ENCODE measurements at places on chromosomes 6 and 20.
A peak's percentile ranks its signal among the peaks of the same experiment; 100 is the strongest.

GRCh38 chr20:60529149-60529548 lies 570.9 kb downstream of the CDH26 start:
- H3K27me3 ChIP-seq = no peaks in the 10 kb centered on the region
- no peak overlapping the region for H3K27ac ChIP-seq
- no peak for DNase-seq

DNA sequence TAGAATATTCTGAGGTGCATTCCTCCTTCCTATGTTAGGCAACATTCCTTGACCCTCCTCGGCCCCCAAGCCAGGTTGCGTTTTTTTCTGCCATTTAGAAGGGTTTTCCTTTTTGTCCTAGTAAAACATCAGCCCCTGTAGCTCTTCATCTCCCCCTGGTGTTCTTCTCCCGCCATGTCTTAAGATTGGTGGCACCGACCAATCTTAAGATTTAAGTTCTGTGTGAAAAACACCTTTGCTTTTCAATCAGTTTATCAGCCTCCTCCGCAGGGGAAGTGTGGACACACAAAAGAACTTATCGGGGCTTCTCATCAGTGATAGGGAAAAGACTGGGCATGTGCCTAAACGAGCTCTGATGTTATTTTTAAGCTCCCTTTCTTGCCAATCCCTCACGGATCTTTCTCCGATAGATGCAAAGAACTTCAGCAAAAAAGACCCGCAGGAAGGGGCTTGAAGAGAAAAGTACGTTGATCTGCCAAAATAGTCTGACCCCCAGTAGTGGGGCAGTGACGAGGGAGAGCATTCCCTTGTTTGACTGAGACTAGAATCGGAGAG lies 719 bp upstream of the EDN1 start:
- no peak for DNase-seq
- peaks cover 4% of the 10 kb centered on the region for H3K36me3 ChIP-seq
- peaks cover 19% of the 10 kb centered on the region for H3K27me3 ChIP-seq

GRCh38 chr6:15946701-15947385 lies 182.0 kb upstream of the MYLIP start:
- no peak for DNase-seq
- H3K27me3 ChIP-seq = no peaks in the 10 kb centered on the region
- H3K4me1 ChIP-seq = no peaks in the 10 kb centered on the region
- H3K27ac ChIP-seq = no peak overlapping the region
- no peak overlapping the region for H3K4me3 ChIP-seq

- H3K4me1 ChIP-seq = no peaks in the 10 kb centered on the region
- H3K27ac ChIP-seq = no peak overlapping the region
- no peak overlapping the region for H3K4me3 ChIP-seq
- no peaks in the 10 kb centered on the region for H3K36me3 ChIP-seq
Observed at GRCh38 chr20:57664924-57665588, 44.8 kb downstream of the PMEPA1 start.

DNA sequence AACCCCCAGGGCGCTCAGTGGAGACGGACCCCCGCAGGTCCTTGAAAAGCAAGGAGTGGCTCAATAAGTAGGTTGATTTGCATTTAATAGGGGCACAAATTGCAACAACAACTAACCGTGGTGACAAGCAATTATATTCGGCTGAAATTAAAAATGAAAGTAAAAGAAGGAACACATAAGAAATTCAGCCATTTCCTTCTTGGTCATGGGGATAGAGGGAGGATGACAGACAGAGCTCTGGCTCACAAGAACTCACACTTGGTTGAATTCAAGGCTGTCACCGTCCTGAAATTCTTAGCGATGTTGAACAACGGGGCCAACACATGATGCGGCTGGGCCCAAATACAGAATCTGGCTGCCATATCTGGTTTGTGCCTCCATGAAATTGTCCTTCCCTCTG lies 129.0 kb downstream of the EDN3 start:
- H3K36me3 ChIP-seq = no peaks in the 10 kb centered on the region
- H3K27ac ChIP-seq = no peak overlapping the region
- H3K4me1 ChIP-seq = no peaks in the 10 kb centered on the region

GRCh38 chr20:46298374-46298773 lies 9.9 kb downstream of the CDH22 start:
- H3K27me3 ChIP-seq = peaks cover 92% of the 10 kb centered on the region
- DNase-seq = no peak
- H3K4me1 ChIP-seq = no peaks in the 10 kb centered on the region
- H3K4me3 ChIP-seq = no peak overlapping the region

DNA sequence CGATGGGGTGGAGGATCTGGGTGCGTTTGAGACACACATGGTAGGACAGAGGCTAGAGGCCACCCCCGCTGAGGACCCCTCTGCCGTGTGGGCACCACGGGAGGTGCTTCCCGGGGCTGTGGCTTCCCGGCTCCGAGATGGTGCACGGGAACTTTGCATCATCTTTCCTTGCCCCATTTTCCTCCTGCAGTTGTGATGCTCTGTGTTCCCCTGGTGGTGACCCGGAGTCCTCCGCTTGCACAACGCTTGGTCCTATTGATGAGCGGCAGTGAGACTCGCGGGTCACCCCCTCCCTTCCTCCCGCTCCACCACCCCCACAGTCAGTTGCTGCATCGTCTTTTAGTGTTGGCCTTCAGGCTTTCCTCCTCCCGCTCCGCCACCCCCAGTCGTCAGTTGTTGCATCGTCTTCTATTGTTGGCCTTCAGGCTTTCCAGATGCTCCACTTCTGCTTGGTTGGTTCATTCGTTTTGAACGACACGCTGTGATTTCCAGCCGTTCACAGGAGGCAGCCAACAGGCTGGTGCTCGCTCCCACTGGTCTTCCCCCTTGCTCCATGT lies 37.3 kb downstream of the PYGB start:
- DNase-seq = no peak
- no peaks in the 10 kb centered on the region for H3K4me1 ChIP-seq
- H3K27ac ChIP-seq = no peak overlapping the region
- no peak overlapping the region for H3K4me3 ChIP-seq

- H3K27me3 ChIP-seq = no peaks in the 10 kb centered on the region
- no peaks in the 10 kb centered on the region for H3K36me3 ChIP-seq
- H3K4me1 ChIP-seq = no peaks in the 10 kb centered on the region
- H3K27ac ChIP-seq = no peak overlapping the region
- H3K4me3 ChIP-seq = no peak overlapping the region
Observed at GRCh38 chr6:86964029-86964579, 26.8 kb downstream of the HTR1E start.

GRCh38 chr20:5524896-5525295 lies 208.1 kb upstream of the PROKR2 start:
- H3K36me3 ChIP-seq = no peaks in the 10 kb centered on the region
- H3K4me1 ChIP-seq = peaks cover 3% of the 10 kb centered on the region
- no peaks in the 10 kb centered on the region for H3K27me3 ChIP-seq
- no peak for DNase-seq

- no peaks in the 10 kb centered on the region for H3K27me3 ChIP-seq
- H3K4me3 ChIP-seq = no peak overlapping the region
- H3K36me3 ChIP-seq = peaks cover 91% of the 10 kb centered on the region
- DNase-seq = no peak
- no peaks in the 10 kb centered on the region for H3K4me1 ChIP-seq
Observed at GRCh38 chr6:111013144-111013915, 31.5 kb downstream of the RPF2 start.

DNA sequence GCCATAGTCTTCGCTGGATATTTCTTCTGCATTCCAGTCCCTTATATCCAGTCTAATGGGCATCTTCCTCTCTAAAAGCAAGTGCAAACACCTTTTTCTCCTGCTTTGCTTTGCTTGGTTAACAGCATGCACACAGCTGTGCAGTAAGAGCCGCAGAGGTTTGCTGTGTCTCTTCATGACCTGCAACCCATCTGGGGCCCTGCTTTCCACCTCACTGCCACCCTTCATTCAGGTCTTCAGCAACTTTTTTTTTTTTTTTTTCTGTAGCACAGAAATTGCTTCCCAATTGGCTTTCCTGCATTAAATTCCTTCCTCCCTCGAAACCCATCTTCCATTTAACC lies 14.4 kb downstream of the NEDD9 start:
- H3K4me3 ChIP-seq = no peak overlapping the region
- peak overlapping the region; percentile 72 for H3K27ac ChIP-seq
- DNase-seq = no peak
- no peaks in the 10 kb centered on the region for H3K27me3 ChIP-seq

DNA sequence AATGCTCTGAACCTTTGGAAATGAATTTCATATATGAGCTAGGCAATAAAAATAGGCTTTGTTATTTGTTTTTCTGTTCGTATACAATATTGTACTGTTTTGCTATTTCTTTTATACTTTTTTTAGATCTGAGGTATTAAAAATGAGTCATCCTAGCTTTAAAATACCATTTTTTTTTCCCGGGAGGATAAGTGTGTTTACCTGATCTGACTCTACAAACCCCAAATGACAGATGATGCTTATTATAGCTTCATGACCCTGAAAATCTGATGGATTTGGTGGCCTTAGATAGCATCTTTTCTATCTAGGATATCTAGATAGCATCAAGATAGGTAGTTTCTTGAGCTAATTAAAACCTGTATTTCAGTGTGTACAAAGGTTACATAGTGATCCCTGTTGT lies 206.4 kb downstream of the DTNBP1 start:
- H3K4me1 ChIP-seq = peaks cover 94% of the 10 kb centered on the region
- DNase-seq = no peak
- H3K27ac ChIP-seq = no peak overlapping the region
- H3K4me3 ChIP-seq = no peak overlapping the region
- H3K36me3 ChIP-seq = peaks cover 23% of the 10 kb centered on the region

- no peak overlapping the region for H3K27ac ChIP-seq
- H3K27me3 ChIP-seq = no peaks in the 10 kb centered on the region
- no peak for DNase-seq
- H3K4me1 ChIP-seq = peaks cover 17% of the 10 kb centered on the region
- no peaks in the 10 kb centered on the region for H3K36me3 ChIP-seq
Observed at GRCh38 chr6:4935975-4936680, 67.7 kb downstream of the RPP40 start.

- no peak for DNase-seq
- H3K27me3 ChIP-seq = no peaks in the 10 kb centered on the region
- peak overlapping the region; percentile 6 for H3K27ac ChIP-seq
- H3K36me3 ChIP-seq = peaks cover 88% of the 10 kb centered on the region
- H3K4me3 ChIP-seq = no peak overlapping the region
- H3K4me1 ChIP-seq = no peaks in the 10 kb centered on the region
Observed at GRCh38 chr20:37309936-37310590, 20.6 kb downstream of the MANBAL start.

GRCh38 chr6:121998631-121999030 lies 400.8 kb upstream of the HSF2 start:
- no peaks in the 10 kb centered on the region for H3K36me3 ChIP-seq
- no peak overlapping the region for H3K27ac ChIP-seq
- no peak for DNase-seq

- no peaks in the 10 kb centered on the region for H3K4me1 ChIP-seq
- DNase-seq = no peak
Observed at GRCh38 chr20:43408848-43409576, 48.7 kb upstream of the SRSF6 start.

GRCh38 chr6:75693534-75693933 lies 55.5 kb upstream of the MYO6 start:
- no peak overlapping the region for H3K4me3 ChIP-seq
- no peaks in the 10 kb centered on the region for H3K27me3 ChIP-seq
- no peak overlapping the region for H3K27ac ChIP-seq
- H3K36me3 ChIP-seq = no peaks in the 10 kb centered on the region

DNA sequence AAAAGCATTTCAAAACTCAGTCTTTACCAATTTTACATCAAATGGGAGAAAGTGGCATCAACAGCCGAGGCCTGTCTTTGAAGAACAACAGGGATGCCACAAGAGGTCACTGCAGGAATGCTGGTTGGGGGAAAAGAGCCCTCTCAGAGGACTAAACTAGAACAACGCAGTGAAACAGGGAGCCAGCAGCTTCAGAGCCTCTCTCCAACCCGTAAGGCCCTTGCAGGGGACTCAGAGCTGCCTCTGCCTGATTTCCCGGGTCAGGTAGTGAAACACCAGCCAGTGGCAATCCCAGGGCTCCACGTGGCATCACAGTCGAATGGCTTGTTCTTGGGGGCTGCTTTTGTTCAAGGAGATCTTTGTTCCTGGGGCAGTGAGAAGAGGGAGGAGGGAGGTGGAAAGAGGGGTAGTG lies 55.0 kb upstream of the KCNK16 start:
- H3K27ac ChIP-seq = no peak overlapping the region
- no peaks in the 10 kb centered on the region for H3K27me3 ChIP-seq
- no peak overlapping the region for H3K4me3 ChIP-seq
- no peaks in the 10 kb centered on the region for H3K36me3 ChIP-seq

GRCh38 chr6:79170431-79170830 lies 64.1 kb downstream of the HMGN3 start:
- no peak for DNase-seq
- no peak overlapping the region for H3K4me3 ChIP-seq
- no peaks in the 10 kb centered on the region for H3K27me3 ChIP-seq
- H3K4me1 ChIP-seq = no peaks in the 10 kb centered on the region

DNA sequence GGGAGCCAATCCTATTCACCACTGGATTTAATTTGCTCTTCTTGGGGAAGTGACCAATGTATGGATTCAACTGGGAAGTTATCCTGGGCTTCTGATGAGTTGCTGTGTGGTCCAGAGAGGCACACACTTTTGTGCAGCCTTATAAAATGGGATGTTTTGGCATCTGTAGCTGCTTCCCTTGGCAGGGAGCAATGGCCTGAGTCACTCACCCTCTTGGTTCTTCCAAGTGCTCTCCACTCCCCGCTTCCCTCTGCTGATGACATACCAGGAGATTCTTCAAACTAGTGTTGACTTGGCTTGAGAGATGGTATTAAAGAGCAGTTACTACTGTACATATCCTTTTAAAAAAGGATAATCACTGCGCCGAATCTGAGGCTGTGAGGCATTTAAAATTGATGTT lies 105.8 kb downstream of the JARID2 start:
- H3K4me3 ChIP-seq = no peak overlapping the region
- no peak for DNase-seq
- H3K4me1 ChIP-seq = peaks cover 22% of the 10 kb centered on the region
- H3K36me3 ChIP-seq = no peaks in the 10 kb centered on the region
- no peaks in the 10 kb centered on the region for H3K27me3 ChIP-seq
- H3K27ac ChIP-seq = no peak overlapping the region

DNA sequence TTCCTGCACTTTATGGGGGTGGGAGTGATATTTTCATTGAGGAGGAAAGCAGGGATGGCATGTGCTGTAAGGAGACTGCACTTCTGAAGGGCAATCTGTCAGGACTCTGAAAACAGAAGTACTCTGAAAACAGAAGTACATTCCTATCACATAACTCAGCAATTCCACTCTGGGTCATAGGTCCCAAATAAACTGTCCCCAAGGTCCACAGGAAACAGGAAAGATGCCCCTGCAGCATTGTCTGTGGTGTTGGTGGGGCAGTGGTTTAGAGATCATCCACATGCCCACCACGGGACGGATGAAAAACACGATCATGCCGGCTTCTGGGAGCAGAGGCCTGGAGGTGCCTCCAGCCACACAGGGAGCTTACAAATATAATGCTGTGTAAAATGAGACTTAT lies 150.3 kb downstream of the OTOR start:
- no peak overlapping the region for H3K27ac ChIP-seq
- no peaks in the 10 kb centered on the region for H3K36me3 ChIP-seq
- H3K4me1 ChIP-seq = no peaks in the 10 kb centered on the region
- DNase-seq = no peak

DNA sequence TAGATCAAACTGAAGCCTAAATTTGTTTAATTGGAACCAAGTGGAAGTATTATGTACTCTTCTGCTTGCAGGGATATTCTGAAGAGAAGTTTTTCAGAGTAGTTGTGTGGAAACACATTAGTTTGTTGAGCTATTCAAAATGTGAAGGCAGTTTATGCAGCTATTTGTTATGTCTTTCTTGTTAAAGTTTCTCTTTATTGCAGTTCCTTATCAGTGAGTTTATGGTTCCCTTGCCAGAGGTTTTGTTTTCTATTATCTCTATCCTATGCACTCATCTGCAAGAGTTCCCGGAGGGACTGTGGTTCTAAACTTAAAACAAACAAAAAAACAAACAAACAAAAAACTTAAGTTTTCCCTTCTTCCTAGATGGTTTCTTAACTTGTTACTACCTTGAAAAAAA lies 143.7 kb upstream of the SLC22A16 start:
- H3K36me3 ChIP-seq = peaks cover 65% of the 10 kb centered on the region
- peaks cover 8% of the 10 kb centered on the region for H3K4me1 ChIP-seq
- no peaks in the 10 kb centered on the region for H3K27me3 ChIP-seq
- H3K4me3 ChIP-seq = no peak overlapping the region

Data from esophagus squamous epithelium (tissue), 5 donors.